ENCODE measurements at places on chromosomes 12 and 14. TPM values are rescaled to one million over a fixed set of nuclear protein-coding genes. Genes with fewer than 3 reads are reported as not detected.

The EPYC gene
- not detected for total RNA-seq

The PDE3A gene
- 5.7 TPM for total RNA-seq

The TGM1 gene
- total RNA-seq: 0.49 TPM

The SMCO2 gene
- not detected for total RNA-seq

The MSI1 gene
- 8.9 TPM for total RNA-seq
